ENCODE measurements at places on chromosomes 2 and 18. TPM values are rescaled to one million over a fixed set of nuclear protein-coding genes. Genes with fewer than 3 reads are reported as not detected.

The EPC2 gene
- total RNA-seq = 76.5 TPM

DNA sequence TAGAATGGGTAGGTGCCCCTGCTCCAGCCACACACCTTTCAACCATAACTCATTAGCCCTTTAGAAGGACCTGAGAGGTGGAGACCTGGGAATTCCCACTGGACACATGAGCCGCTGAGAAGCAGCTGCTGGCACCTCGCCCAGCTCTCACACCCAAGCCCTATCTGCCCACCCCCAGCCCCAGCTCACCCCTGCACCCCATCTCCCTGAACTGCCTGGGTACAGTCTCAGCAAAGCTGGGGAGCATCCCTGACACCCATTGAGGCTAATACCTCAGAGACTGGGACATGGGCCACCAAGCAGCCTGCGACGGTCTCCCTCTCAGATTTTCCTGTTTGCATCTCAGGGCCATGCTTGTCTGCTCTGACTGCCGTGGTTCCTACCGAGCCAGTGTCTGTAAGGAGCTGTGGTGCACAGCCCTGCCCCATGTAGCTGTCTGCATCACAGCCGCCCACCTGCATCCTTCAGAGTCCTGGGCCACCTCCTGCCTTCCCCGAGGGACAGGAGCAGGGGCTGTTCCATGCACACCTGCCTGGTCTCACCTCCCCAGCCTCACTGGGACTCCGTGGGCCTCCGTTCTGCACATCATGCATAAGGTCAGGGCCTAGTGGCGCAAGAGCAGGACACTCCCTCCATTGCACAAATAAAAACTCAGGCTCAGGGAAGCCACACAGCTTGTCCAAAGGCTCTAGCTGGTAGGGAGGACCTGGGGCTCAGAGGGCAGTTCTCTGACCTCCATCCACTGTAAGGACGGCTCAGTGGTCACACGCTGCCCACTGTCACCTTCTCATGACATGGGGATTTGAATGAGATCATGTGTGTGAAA, 90.0 kb downstream of the SEPTIN10 start:
- DNase-seq = no peak

- no peak for DNase-seq
These were observed 109.1 kb downstream of the MCFD2 start for GRCh38 chr2:46806526-46806925.

DNA sequence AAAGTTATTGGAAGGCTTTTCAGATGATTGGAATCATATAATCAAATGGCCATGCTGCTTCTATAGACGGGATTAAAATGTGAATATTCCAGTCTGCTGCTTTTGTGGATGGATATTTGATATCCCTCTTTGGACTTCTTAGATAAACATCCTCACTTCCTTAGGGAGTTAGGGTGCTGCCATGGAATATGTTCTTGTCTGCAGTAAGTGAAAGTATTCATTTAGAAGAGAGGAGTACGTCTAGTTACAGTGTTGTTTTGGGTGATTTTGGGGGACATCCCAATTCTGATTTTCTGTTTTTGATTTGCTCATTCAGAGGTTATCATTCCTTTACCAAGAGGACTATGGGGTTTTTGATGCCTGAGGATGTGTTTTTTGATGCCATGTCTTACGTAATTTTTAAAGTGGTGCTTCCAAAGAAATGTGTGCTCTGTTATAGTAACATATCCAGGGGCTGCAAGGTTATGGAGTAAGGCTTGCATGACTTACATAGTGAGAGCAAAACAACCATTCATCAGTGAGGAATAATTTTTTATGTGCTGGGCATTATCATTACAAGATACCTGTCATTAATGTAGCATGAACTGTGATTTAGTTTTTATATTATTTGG, 33.6 kb downstream of the ASXL3 start:
- no peak for DNase-seq

DNA sequence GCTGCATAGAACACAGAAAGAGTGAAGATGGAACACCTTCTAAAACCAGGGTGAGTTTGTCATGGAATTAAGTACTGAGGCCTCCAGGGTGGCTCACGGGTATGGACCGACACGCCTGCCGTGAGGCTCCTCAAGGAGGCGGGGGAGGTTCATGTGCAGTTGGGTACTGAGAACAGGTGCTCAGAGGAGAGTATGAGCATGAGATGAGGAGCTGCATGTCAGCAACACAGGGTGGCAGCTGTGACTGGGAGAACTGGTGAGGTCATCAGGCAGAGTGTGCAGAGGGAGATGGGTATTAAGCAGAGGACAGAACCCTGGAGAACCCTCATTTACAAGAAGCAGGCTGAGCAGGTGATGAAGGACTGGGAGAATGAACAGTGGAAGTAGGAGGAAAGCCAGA, 63.2 kb upstream of the KLHL29 start:
- no peak for DNase-seq

GRCh38 chr2:191018643-191019119, 4.7 kb upstream of the STAT1 start:
- no peak for DNase-seq
